ENCODE measurements at places on chromosomes 2 and 18.

- peak; percentile 54 for DNase-seq
Measured at GRCh38 chr2:41965909-41966295, 81.9 kb upstream of the PKDCC start.

- DNase-seq: no peak
Measured at GRCh38 chr2:36245651-36246050, 109.9 kb upstream of the CRIM1 start.

DNA sequence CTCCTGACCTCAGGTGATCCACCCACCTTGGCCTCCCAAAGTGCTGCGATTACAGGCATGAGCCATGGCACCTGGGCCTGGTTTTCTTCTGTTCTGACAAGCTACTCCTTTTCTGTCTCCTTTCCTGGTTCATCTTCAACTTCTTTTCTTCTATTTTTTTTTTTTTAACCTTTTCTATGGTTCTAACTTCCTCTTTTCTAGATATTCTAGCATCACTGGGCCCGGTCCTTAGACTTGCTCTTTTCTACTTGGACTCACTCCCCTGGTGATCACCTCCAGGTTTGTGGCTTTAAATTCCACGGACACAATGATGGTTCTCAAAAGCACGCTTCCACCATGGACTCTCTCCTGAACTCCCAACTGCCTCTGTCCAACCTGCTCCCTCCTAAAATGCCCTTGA lies 2.0 kb downstream of the EIF2AK2 start:
- DNase-seq: no peak

DNA sequence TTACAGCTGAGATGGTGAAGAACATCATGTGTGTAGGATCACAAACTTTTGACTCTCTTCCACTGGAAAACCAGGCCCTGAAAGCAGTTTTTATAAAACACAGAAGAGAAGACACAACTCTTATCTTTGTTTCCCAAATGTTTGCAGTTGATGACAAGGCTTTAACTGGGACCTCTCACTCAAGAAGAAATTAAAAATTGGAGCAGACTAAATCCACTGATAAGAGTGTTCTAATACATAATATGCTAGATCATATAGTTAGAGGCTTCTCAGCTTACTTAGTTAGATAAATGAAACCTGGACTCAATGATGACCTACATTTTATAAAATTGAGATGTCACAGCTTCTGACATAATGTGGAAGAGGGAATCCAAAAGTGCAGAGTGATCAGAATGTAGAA lies 158.3 kb upstream of the WDSUB1 start:
- no peak for DNase-seq

DNA sequence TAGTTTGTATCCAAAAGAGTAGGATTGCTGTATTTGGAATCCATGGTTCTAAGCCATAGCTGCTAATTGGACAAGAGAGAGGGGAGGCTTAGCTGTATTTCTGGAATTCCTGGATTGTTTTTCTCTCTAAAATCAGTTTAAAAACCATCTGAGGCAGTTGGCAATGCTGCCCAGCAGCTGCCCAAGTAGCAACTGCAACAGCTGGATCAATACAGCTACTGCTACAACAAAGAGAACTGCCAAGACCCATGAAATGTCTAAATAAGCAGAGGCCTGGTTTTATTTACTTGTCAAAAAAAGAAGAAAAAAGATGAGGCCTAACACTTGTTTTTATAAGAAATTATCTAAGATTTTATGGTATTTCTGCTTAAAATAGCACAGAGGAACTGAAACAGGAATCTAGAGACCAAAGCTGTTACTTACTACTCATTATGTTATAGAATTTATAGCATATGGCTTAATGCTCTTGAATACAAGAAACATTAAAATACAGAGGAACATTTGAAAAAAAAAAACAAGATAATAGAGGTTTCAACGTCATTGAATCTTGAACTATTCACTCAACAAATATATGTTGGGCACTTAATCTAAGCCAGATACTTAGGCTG lies 39.1 kb downstream of the TMEFF2 start:
- no peak for DNase-seq

DNA sequence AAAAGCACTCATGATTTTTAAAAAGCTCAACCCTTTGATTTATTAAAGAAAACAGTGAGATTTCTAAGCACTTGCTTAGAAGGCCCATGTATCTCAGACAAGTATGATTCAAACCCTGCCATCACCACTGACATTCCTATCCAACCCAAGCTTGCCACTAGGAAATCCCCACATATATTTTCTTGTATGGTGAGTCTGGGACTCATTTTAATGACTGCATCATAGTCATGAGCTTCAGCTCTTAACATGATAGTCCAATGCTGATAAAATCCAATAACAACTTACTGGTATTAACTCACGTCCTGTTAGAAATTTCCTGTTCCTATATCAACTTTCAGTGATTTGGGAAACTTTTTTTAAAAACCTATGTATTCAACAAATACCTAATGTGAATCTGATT lies 39.4 kb upstream of the NCKAP5 start:
- DNase-seq: peak; percentile 82

GRCh38 chr2:127984551-127984950 lies 43.3 kb downstream of the SAP130 start:
- peak; percentile 18 for DNase-seq

- DNase-seq: no peak
Measured at GRCh38 chr2:74017223-74017622, 32.5 kb downstream of the TET3 start.
